Activated naive CD8-positive, alpha-beta T cell treated with anti-CD3 and anti-CD28 coated beads for 36 hours (primary cell): ENCODE measurements at places on chromosomes 5 and 9. TPM values are rescaled to one million over a fixed set of nuclear protein-coding genes. Genes with fewer than 3 reads are reported as not detected.

Gene TMEM215
- not detected for total RNA-seq

DNA sequence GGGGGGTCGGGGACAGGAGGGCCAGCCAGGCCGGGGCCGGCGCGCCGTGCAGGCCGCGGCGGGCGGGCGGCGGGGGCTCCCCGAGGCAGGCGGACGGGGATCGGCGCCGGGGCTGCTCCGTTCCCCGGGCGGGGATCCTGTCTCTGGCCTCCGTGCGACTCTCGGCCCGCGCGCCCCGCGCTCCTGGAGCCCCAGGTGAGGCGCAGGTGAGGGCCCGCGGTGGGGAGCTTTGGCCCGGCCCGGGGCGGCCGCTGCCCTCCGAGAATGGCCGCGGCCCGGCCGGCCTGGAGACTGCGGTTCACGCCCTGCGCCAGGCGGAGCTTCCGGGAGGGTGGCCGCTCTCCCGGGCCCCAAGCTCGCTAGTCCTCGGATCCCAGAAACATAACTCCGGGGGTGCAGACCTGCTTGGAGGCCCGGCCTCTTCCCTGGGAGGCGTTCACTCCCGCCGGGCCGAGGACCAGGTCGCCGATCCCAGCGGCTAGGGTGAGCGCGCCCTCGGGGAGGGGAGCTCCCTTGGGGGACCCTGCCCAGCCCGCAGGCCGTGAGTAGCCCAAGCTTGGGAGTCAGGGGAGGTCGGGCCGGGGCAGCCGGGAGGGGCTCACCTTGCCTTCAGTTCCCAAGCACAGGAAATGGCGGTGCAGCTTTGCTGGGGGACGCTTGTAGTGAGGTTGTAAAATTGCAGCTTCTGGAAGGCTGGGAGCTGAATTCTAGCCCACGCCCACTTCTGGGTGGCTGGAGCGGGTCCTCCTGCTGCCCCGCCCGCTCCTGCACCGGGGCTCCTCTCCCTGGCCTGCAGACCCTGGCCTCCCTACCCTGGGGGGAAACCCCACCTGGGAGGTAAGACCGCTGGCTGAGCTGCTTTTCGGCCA is 723 bp downstream of the PPP1R26 start:
- no peak for DNase-seq
- H3K27ac ChIP-seq = no peak overlapping the region
- peaks cover 1% of the 10 kb centered on the region for H3K4me1 ChIP-seq

GRCh38 chr5:17000291-17000939 is 64.3 kb upstream of the MYO10 start:
- H3K4me3 ChIP-seq = no peak overlapping the region
- H3K36me3 ChIP-seq = no peaks in the 10 kb centered on the region
- H3K27ac ChIP-seq = no peak overlapping the region
- no peaks in the 10 kb centered on the region for H3K4me1 ChIP-seq

Gene FGF10
- not detected for total RNA-seq

DNA sequence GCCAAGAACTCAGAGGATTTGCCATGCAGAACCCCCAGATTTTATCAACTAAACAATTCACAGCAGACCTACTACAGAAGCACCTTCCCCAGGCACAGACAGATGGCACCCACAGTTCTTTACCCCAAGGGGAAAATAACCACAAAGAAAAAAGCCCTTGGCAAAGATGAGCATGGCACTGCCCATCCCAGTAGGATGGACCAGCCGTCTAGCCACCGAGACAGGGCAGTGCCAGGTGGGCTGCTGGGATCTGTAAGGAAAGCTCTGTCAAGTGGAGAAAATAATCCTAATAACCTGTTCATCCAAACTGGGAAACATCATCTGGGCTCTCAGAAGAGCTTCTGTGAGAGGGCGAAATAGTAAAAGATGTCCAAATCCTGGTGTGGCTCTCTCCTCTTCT is 130.0 kb downstream of the COL23A1 start:
- no peaks in the 10 kb centered on the region for H3K4me1 ChIP-seq
- no peak overlapping the region for H3K4me3 ChIP-seq
- no peak overlapping the region for H3K27ac ChIP-seq
- no peak for DNase-seq
- H3K27me3 ChIP-seq = no peaks in the 10 kb centered on the region
- H3K36me3 ChIP-seq = no peaks in the 10 kb centered on the region

DNA sequence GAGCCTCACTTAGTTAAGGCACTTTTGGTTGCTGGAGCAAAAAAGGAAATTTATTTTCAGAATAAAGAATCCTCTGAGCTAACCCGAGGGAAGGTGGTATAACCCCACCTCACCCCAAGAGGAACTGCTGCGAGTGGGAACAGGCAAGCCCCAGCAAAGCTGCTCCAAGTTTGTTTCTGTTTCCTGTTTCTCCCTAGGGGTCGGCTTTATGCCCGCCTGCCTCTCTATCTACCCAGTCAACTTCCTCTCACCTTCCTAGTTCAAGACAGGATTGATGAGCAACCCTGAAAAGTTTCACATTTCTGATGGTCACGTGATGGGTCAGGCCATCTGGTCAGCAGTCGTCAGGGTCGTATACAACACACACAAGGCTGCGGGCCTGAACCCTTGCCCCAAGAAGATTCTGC is 31.1 kb downstream of the TRIO start:
- H3K4me3 ChIP-seq = no peak overlapping the region
- DNase-seq = no peak
- H3K4me1 ChIP-seq = peaks cover 13% of the 10 kb centered on the region
- H3K27me3 ChIP-seq = peaks cover 34% of the 10 kb centered on the region
- no peak overlapping the region for H3K27ac ChIP-seq

- no peak for DNase-seq
- no peak overlapping the region for H3K27ac ChIP-seq
- H3K27me3 ChIP-seq = no peaks in the 10 kb centered on the region
- peaks cover 4% of the 10 kb centered on the region for H3K4me1 ChIP-seq
These were observed 87.5 kb upstream of the EQTN start for GRCh38 chr9:27384262-27385014.

Gene MOB3B
- total RNA-seq = 1.3 TPM

Gene SLCO6A1
- total RNA-seq = not detected

- no peak overlapping the region for H3K27ac ChIP-seq
- H3K4me3 ChIP-seq = no peak overlapping the region
- no peaks in the 10 kb centered on the region for H3K36me3 ChIP-seq
These were observed 3.8 kb upstream of the TJP2 start for GRCh38 chr9:69170231-69170630.

Gene SH2D3C
- 21.5 TPM for total RNA-seq

DNA sequence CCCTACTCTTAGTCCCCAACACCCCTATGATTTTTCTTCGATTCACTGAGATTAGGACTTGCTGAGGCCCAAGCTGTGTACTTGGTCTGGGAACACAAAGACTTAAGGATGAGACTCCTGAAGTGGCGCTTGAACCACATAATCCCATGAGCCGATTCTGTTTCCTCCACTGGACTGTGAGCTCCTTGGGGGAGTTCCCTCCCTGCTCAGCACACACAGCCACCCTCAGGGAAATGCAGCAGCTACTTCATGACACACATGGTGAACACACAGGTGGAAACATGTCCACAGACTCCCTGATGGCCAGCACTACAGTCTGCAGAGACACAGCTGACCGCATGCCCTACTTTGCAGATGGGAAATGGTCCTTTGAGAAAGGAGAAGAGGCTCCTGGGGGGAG is 101.1 kb downstream of the C5orf15 start:
- peaks cover 10% of the 10 kb centered on the region for H3K4me1 ChIP-seq
- H3K36me3 ChIP-seq = no peaks in the 10 kb centered on the region
- H3K27me3 ChIP-seq = no peaks in the 10 kb centered on the region
- no peak for DNase-seq
- no peak overlapping the region for H3K27ac ChIP-seq

GRCh38 chr5:71719063-71719964 is at the start of gene CARTPT:
Gene CARTPT (plus strand): TSS chr5:71719275. CDS start chr5:71719294, 19 bp downstream.
- H3K27me3 ChIP-seq = peaks cover 87% of the 10 kb centered on the region
- no peaks in the 10 kb centered on the region for H3K36me3 ChIP-seq
- no peak for DNase-seq
- peaks cover 3% of the 10 kb centered on the region for H3K4me1 ChIP-seq
- no peak within 1 kb of the TSS for H3K4me3 ChIP-seq
- no peak within 1 kb of the TSS for H3K27ac ChIP-seq

- no peaks in the 10 kb centered on the region for H3K36me3 ChIP-seq
- no peak overlapping the region for H3K4me3 ChIP-seq
- H3K27me3 ChIP-seq = peaks cover 30% of the 10 kb centered on the region
- no peak overlapping the region for H3K27ac ChIP-seq
These were observed 71.7 kb upstream of the TBCA start for GRCh38 chr5:77847814-77848290.

Gene TMED9
- 102 TPM for total RNA-seq

GRCh38 chr5:65262096-65262495 is 219.6 kb downstream of the ADAMTS6 start:
- H3K36me3 ChIP-seq = peaks cover 10% of the 10 kb centered on the region
- H3K4me1 ChIP-seq = no peaks in the 10 kb centered on the region
- H3K27me3 ChIP-seq = no peaks in the 10 kb centered on the region
- no peak overlapping the region for H3K27ac ChIP-seq
- no peak overlapping the region for H3K4me3 ChIP-seq

GRCh38 chr5:5652181-5652580 is 229.7 kb downstream of the ICE1 start:
- no peak overlapping the region for H3K4me3 ChIP-seq
- DNase-seq = no peak
- peaks cover 19% of the 10 kb centered on the region for H3K27me3 ChIP-seq
- no peak overlapping the region for H3K27ac ChIP-seq

DNA sequence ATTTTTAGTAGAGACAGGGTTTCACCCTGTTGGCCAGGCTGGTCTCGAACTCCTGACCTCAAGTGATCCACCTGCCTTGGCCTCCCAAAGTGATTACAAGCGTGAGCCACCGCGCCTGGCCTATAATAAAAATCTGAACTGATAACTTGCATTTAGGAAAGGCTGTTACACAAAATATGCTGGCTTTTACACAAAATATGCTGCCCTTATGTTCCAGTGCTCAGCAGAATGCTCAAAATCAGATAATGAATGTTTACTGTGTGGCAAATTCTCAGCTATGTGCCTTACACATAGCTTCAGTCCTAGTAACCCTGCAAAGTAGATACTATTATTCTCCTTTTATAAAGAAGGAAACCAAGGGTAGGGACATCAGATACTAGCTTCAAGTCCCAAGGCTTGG is 141.3 kb upstream of the MSX2 start:
- no peak for DNase-seq
- no peak overlapping the region for H3K27ac ChIP-seq
- H3K4me1 ChIP-seq = no peaks in the 10 kb centered on the region
- no peak overlapping the region for H3K4me3 ChIP-seq
- H3K27me3 ChIP-seq = peaks cover 5% of the 10 kb centered on the region

DNA sequence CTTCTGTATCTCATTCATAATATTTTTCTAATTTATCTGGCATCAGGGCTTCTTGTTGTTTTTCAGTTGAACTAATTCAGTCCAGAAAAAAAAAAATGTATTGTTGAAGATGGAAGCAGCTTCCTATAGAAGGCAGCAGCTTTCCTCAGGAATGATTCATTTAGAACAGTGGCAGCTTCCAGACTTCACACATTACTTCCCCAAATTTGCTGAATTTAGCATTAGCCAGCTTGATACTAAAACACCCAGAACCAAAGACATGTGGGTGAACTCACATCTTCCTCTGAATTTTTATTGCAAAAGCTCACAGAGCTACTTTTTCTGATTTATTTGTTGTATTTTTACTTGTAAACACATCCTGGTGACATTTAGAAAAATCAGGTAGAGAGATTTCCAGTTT is 53.8 kb downstream of the HCN1 start:
- no peaks in the 10 kb centered on the region for H3K36me3 ChIP-seq
- H3K27ac ChIP-seq = no peak overlapping the region
- no peaks in the 10 kb centered on the region for H3K4me1 ChIP-seq
- DNase-seq = no peak
- H3K4me3 ChIP-seq = no peak overlapping the region
- no peaks in the 10 kb centered on the region for H3K27me3 ChIP-seq

Gene RBM27
- 29.0 TPM for total RNA-seq

DNA sequence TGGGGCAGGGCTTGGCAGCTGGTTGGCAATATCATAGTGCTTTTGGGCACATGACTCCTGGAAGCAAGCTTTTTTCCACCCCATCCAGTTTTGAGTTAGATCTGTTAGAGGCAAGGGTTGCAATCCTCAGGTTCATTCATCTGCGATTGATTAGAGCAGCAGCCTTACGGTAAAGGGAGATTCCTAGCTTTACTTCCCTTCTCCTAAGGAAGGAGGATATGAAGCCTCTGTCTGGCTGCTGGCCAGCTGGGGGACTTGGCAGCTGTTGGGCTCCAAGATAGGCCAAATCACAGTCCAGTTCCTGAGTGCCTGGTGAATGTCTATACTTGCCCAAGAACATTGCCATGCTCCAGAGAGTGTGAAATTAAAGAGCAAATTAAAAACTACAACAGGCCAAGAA is 113.4 kb upstream of the CCNH start:
- no peaks in the 10 kb centered on the region for H3K36me3 ChIP-seq
- no peak overlapping the region for H3K4me3 ChIP-seq
- no peaks in the 10 kb centered on the region for H3K4me1 ChIP-seq

Gene PTGDS
- total RNA-seq = not detected

- H3K4me3 ChIP-seq = no peak overlapping the region
- H3K4me1 ChIP-seq = no peaks in the 10 kb centered on the region
- DNase-seq = no peak
- H3K36me3 ChIP-seq = no peaks in the 10 kb centered on the region
These were observed 22.3 kb downstream of the LPAR1 start for GRCh38 chr9:111016016-111016415.

- no peak for DNase-seq
- H3K36me3 ChIP-seq = no peaks in the 10 kb centered on the region
- no peak overlapping the region for H3K4me3 ChIP-seq
- H3K27me3 ChIP-seq = no peaks in the 10 kb centered on the region
- H3K27ac ChIP-seq = no peak overlapping the region
- H3K4me1 ChIP-seq = no peaks in the 10 kb centered on the region
These were observed 588.9 kb upstream of the TLE4 start for GRCh38 chr9:78982849-78983248.

DNA sequence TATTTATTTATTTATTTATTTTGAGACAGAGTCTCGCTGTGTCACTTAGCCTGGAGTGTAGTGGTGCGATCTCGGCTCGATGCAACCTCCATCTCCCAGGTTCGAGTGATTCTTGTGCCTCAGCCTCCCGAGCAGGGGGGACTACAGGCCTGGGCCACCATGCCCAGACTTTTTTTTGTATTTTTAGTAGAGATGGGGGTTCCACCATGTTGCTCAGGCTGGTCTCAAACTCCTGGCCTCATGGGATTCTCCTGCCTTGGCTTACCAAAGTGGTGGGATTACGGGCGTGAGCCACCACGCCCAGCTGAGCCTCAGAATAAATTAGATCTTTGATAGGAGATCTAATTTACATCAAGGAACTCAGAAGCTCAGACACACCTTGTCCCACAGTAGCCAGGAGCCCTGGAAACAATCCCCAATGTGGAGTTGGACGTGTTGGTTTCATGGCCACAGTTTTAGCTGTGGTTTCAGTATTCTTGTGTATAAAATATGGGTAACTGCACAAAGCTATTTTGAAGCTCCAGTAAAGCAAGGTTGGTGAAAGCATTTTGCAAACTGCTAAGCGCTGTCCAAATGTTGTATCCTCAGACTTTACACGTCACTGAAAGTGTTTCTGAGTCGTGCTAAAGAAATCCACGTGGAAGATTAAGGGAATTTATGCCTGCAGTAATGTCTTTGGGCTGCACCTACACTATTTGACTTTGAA is 3.0 kb upstream of the HNRNPAB start:
- peaks cover 4% of the 10 kb centered on the region for H3K27me3 ChIP-seq
- H3K27ac ChIP-seq = no peak overlapping the region
- no peak overlapping the region for H3K4me3 ChIP-seq
- no peak for DNase-seq
- H3K4me1 ChIP-seq = peaks cover 15% of the 10 kb centered on the region

- H3K4me3 ChIP-seq = no peak overlapping the region
- no peaks in the 10 kb centered on the region for H3K36me3 ChIP-seq
- DNase-seq = no peak
- no peaks in the 10 kb centered on the region for H3K27me3 ChIP-seq
- no peak overlapping the region for H3K27ac ChIP-seq
These were observed 201.3 kb downstream of the ALDH1A1 start for GRCh38 chr9:72751541-72751940.
